ENCODE measurements at places on chromosomes 7 and 10.

- DNase-seq, result no peak
These were observed 563.6 kb upstream of the SEMA3D start for GRCh38 chr7:85750454-85750949.

DNA sequence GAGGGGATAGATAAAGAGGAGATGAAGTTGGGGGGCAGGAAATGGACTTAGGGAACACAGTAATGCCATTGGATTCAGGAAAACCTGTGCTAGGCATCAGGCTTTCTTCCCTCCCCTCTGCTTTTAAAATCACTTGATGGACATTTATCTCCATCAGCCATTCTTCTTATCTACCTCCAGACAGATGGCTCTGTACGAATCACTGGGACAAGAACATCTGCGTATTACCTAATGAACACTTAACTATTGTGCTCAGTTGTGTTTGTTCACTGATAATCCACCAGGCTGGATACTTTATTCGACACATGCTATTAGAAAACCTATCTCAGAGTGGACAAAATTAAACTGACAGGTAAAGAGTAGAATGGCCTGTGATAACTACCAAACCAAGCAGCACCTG, 40.0 kb downstream of the TNKS2 start:
- no peak for DNase-seq

DNA sequence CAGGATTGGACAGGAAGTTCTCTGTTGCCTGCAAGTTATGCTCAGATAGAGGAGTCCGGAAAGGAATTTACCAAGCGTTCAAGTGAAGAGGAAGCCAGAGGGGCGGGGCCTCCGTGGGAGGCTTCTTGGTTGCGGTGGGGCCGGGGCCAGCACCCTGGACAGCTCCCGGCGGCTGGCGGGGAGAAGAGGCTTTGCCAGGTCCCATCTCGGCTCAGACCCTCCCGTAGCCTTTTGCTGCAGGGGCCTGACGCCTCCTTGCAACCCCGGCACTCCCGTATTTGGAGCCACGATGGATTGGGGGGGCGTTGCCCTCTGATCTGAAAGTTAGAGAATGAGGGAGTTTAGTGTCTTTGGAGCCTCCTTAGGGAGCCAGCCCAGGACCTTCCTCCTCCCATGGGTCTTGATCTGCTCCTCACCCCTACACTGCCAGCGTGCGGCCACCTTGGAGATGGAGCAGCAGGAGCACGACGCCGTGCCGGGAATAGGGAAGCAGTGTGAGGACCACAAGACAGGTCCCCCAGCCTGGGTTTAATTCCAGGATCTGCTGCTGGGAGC, 3.1 kb upstream of the SLC18A3 start:
- DNase-seq, result no peak

GRCh38 chr7:104855861-104856260, 158.1 kb upstream of the KMT2E start:
- no peak for DNase-seq

DNA sequence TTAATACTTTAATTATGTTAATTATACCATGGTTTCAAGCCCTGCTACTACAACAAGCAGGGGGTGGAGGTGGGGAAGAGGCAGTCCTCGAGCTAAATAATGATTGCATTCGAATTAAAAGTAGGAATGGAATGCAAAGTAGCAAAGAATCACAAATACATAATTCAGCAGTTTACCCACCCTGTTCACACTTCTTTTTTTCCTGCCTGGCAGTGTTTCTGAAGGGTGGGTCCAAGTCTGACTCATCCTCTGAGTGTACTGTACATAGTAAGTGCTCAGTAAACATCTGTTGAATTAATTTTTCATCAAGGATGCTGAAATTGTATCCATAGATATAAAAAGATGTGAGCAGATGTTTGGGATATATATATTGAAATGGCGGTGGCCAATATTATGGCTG, 778.8 kb downstream of the LRMDA start:
- DNase-seq, result no peak
